ENCODE measurements at places on chromosomes 2 and 18. TPM values are rescaled to one million over a fixed set of nuclear protein-coding genes. Genes with fewer than 3 reads are reported as not detected.

Gene ANKRD29
- polyA plus RNA-seq, result 1.1 TPM

Gene QPCT
- 15.5 TPM for polyA plus RNA-seq

GRCh38 chr2:155382776-155383175 lies 684.3 kb downstream of the KCNJ3 start:
- DNase-seq, result no peak

- DNase-seq, result no peak
These were observed 99.4 kb downstream of the FTCDNL1 start for GRCh38 chr2:199751492-199752120.

- no peak for DNase-seq
These were observed 36.3 kb downstream of the OSGEPL1 start for GRCh38 chr2:189726271-189726670.

DNA sequence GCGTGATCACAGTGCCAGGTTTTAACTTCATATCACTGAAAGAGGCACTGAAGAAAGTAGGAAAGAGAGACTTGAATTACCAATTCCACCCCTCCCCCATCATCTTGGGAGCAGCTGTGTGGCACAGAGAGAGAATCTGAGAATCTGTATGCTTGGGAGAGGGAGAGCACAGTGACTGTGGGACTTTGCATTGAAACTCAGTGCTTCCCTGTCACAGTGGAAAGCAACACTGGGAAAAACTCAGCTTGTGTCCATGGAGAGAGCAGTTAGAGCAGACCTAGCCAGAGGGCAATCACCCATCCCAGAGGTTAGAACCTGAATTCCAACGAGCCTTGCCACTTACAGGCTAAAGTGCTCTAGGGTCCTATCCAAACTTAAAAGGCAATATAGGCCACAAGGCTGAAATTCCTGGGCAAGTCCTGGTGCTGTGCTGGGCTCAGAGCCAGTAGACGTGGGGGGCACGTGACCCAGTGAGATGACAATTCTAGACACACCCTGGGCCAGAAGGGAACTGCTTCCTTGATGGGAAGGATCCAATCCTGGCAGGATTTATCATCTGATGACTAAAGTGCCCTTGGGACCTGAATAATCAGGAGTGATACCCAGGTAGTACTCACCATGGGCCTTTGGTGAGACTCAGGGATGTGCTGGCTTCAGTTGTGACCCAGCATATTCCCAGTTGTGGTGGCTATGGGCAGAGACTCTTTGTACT lies 15.5 kb upstream of the ABCB11 start:
- DNase-seq, result no peak

DNA sequence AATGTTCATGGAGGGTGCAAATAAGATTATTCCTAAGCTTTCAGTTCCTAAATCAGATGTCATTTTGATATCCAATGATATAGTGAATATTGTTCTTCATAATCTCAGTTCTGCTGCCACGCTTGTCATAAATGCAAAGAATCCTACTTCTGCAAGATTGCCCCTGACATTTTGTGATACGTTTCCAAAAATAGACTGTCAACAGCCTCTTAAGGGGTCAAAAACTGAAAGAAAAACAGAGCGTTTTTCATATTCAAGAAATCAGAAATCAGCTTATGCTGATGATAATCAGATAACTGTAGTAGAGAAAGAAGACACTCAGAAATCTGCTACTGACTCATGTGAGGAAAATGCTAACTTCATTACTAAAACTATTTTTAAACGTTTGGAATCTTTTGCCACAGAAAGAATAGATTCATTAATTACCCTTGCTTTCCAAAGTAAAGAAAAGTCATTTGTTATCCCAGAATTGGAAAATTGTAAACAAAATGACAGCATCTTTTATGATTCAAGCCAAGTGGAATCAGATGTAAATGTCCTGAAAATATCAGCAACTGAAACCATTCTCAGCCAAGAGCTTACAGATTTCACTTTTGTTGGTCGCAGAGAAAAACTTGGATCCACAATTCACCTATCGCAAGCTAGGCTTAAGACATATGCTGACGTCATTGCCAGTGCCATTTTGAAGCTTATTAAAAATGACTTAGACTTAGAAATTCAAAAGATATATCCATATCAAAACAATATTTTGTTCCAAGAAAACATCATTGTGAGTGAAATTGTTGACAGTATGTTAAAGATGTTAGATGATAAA lies 55.1 kb downstream of the FSIP2 start:
- no peak for DNase-seq

- no peak for DNase-seq
These were observed 3.2 kb downstream of the XPO1 start for GRCh38 chr2:61534926-61535325.
